ENCODE measurements at places on chromosomes 11 and 22. TPM values are rescaled to one million over a fixed set of nuclear protein-coding genes. Genes with fewer than 3 reads are reported as not detected.

Gene MPZL2
- total RNA-seq: 15.9 TPM

Gene CRYBB1
- total RNA-seq: not detected

Gene RTN4RL2
- total RNA-seq: 0.54 TPM

Gene BDNF
- total RNA-seq: not detected

Gene HSPB2
- total RNA-seq: not detected

Gene CLMP
- total RNA-seq: not detected

Gene MMP3
- total RNA-seq: not detected

Gene SLC25A1
- total RNA-seq: 31.7 TPM

Gene KLHL35
- 2.5 TPM for total RNA-seq

Gene DBX1
- not detected for total RNA-seq

Gene HPS4
- total RNA-seq: 43.8 TPM

GRCh38 chr22:24183321-24184031 is 2.2 kb downstream of the SUSD2 start:
- no peaks in the 10 kb centered on the region for H3K4me1 ChIP-seq
- no peaks in the 10 kb centered on the region for H3K36me3 ChIP-seq
- no peak overlapping the region for H3K27ac ChIP-seq
- no peaks in the 10 kb centered on the region for H3K27me3 ChIP-seq

GRCh38 chr22:26977741-26978376 is 320.5 kb downstream of the MIAT start:
- H3K27ac ChIP-seq: no peak overlapping the region
- no peak for DNase-seq
- H3K36me3 ChIP-seq: no peaks in the 10 kb centered on the region
- peaks cover 2% of the 10 kb centered on the region for H3K27me3 ChIP-seq
- no peaks in the 10 kb centered on the region for H3K4me1 ChIP-seq
- H3K4me3 ChIP-seq: no peak overlapping the region

GRCh38 chr22:33874206-33874605 is 46.1 kb downstream of the LARGE1 start:
- no peak overlapping the region for H3K4me3 ChIP-seq
- H3K27ac ChIP-seq: no peak overlapping the region
- no peaks in the 10 kb centered on the region for H3K27me3 ChIP-seq
- DNase-seq: no peak
- no peaks in the 10 kb centered on the region for H3K4me1 ChIP-seq

DNA sequence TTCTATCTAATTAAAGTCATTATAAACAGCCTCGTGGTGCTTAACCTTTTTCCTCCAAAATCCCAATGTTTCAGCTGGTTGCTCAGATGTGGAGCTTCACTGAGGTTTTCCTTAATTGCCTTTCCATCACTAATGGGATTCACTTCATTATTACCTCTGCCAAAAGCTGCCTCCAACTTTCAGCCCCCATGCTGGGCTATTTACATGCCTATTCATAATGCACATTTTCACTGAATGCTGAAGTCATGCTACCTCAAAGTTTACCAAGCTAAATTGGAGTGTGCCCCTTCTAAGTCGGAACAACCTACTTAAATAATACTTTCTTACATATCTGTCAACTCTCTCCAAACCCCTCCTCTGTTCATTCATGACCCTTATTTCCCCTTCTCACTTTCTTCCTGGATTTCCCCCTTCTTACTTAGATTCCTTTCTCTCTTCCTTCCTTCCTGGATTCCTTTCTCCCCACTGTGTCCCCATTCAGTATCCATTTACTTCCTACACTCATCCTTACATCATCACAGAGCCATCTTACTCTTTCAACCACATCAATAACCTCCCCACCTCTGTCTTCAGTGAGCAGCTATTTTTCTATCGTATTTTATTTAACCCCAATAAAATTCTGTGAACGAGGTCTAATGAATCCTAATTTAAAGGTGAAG is 887.3 kb upstream of the TENM4 start:
- H3K4me1 ChIP-seq: no peaks in the 10 kb centered on the region
- no peak for DNase-seq
- no peak overlapping the region for H3K27ac ChIP-seq
- H3K27me3 ChIP-seq: no peaks in the 10 kb centered on the region
- H3K4me3 ChIP-seq: no peak overlapping the region

DNA sequence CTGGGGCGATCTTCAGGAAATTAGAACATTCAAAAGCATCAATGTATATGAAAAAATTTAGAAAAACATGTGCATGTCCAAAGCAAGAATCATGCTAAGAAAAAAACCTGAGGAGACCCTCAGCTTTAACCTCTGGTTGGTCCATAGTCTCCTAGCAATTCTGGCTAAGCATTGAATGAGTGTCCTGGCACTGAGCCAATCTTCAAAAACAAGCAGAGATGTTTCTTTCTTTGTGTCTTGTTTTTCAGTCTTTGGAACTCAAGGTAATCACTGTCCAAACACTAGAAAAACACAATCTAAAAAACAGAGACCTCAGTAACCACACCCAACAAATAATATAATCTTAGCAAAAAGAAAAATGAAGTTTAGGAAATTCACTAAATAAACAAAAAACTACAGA is 205.4 kb upstream of the CARD18 start:
- no peaks in the 10 kb centered on the region for H3K4me1 ChIP-seq
- H3K4me3 ChIP-seq: no peak overlapping the region
- no peaks in the 10 kb centered on the region for H3K36me3 ChIP-seq

DNA sequence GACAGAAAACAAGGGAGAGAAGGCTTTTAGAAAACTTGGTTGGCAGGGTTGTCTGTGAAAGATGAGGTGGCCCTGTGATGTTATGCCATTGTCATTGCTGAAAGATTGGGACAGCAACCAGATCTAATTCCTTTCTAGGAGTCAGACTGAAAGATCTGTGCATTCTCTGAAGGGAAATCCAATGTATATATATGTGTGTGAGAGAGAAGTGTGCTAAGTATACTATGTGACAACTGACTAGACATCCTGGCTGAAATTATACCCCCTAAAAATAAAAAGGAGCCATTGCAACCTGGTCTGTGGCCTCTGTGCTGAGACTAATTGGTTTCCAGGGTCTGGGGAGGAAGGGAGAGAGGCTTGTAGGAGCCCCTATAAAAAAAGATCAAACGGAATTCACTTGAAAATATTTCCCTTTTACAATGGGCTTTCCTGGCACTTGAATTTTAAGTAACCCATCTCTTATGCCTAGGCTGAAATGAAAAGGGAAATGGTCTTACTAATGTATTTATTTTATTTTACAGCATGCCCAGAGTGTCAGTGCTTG is 1.2 kb upstream of the MPPED2 start:
- no peaks in the 10 kb centered on the region for H3K36me3 ChIP-seq
- peak overlapping the region; percentile 71 for H3K4me3 ChIP-seq
- no peak overlapping the region for H3K27ac ChIP-seq
- DNase-seq: no peak

DNA sequence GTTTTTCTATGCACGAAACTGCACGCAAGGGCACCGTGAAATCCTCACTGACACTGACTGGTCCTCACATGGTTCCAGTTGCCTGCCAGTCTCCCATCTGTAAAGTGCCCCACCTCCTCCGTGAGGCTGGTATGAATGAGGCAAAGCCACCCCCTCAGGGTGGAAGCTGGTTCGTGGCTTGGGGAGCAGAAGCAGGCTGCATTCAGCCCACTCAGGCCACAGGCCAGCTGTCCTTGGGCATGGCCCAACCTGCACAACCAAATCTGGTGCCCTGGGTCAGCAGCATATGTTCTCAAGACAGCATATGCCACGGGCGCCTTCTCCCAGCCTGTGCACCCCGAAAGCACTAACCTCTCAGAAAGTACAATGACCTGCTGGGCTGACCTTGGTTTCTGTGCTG is 29.3 kb downstream of the SERPINH1 start:
- H3K36me3 ChIP-seq: no peaks in the 10 kb centered on the region
- H3K4me3 ChIP-seq: no peak overlapping the region
- H3K27ac ChIP-seq: no peak overlapping the region
- peaks cover 7% of the 10 kb centered on the region for H3K4me1 ChIP-seq

DNA sequence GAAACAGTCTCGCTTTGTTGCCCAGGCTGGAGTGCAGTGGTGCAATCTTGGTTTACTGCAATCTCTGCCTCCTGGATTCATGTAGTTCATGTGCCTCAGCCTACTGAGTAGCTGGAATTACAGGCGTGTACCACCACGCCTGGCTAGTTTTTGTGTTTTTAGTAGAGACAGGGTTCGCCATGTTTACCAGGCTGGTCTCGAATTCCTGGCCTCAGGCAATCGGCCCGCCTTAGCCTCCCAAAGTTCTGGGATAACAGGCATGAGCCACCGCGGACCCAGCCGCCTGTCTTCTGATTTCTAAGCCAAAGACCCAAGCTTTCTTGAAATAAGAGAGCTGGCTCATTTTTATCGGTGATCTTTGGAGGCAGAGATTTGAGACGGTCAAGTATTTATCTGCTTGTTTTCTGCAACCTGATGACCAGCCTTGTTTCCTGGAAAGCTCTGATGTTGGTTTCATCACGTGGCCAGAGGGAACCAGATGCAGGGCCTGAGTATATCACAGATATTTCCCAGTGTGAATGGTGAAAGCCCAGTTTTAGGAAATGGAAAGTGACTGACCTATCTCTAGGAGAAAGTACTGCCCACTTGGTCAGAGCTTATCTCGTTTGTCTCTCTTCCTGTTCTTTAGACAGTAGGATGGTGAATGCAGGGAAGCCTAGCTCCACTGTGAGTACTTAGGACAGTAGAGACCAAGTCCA is 5.7 kb upstream of the SIDT2 start:
- no peaks in the 10 kb centered on the region for H3K27me3 ChIP-seq
- peaks cover 11% of the 10 kb centered on the region for H3K36me3 ChIP-seq
- DNase-seq: no peak
- no peak overlapping the region for H3K4me3 ChIP-seq
- peaks cover 9% of the 10 kb centered on the region for H3K4me1 ChIP-seq

DNA sequence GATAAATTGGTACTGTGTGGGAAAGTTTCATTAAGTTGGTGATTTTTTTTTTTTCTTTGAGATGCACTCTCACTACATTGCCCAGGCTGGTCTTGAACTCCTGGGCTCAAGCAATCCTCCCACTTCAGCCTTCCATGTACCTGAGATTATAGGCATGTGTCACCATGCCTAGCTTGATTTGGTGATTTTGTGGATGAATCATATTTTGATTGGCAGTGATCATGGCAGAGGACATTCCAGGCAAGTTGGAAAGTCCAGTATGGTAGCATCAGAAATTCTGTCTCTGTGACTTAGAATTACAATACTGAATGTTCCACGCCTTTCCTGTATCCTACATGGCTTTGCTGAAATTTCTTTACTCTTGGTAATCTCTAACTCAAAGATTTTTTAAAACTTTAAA is 49.4 kb downstream of the HORMAD2 start:
- H3K36me3 ChIP-seq: peaks cover 5% of the 10 kb centered on the region
- no peak for DNase-seq
- no peak overlapping the region for H3K4me3 ChIP-seq
- no peak overlapping the region for H3K27ac ChIP-seq
- H3K4me1 ChIP-seq: peaks cover 27% of the 10 kb centered on the region
- no peaks in the 10 kb centered on the region for H3K27me3 ChIP-seq

GRCh38 chr11:27139742-27140367 is 99.2 kb downstream of the BBOX1 start:
- no peak for DNase-seq
- H3K36me3 ChIP-seq: no peaks in the 10 kb centered on the region
- H3K4me3 ChIP-seq: no peak overlapping the region

DNA sequence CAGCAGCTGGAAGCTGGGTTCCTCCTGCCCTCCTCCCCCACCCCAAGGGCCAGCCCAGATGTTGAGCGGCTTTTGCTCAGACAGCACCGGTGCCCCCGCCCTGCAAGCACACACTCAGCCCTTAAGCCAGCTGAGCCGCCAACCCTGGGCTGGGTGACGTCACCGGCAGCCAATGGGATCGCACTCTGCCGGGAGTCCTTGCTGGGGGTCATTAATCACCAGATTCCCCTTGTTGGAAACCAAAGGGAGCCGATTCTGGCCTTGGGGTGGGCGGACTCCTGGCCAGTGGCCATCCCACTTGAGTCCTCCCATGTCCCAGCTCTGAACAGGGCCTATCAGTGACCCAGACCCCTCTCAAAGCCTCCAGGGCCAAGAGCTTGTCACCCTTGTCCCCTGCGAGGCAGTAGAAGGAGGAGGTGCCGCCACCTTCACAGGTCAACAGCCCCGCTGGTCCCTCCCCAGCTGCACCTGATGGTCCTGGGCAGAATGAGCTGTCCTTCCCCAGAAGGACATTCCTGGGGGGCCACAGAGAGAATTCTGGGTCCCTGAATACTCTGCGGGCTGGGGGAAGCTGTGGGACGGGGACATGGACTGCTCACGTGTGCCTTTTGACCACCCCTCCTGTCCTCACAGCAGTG is 7.4 kb downstream of the DUSP8 start:
- no peak overlapping the region for H3K4me3 ChIP-seq
- H3K4me1 ChIP-seq: no peaks in the 10 kb centered on the region
- H3K27me3 ChIP-seq: peaks cover 5% of the 10 kb centered on the region
- no peaks in the 10 kb centered on the region for H3K36me3 ChIP-seq

- no peak overlapping the region for H3K4me3 ChIP-seq
- H3K4me1 ChIP-seq: no peaks in the 10 kb centered on the region
- no peaks in the 10 kb centered on the region for H3K36me3 ChIP-seq
These were observed 598.0 kb downstream of the BRD1 start for GRCh38 chr22:49229483-49230193.

GRCh38 chr11:2996976-2997375 is 4.8 kb upstream of the NAP1L4 start:
- no peaks in the 10 kb centered on the region for H3K27me3 ChIP-seq
- no peaks in the 10 kb centered on the region for H3K4me1 ChIP-seq
- H3K36me3 ChIP-seq: peaks cover 18% of the 10 kb centered on the region
- no peak for DNase-seq

- H3K36me3 ChIP-seq: no peaks in the 10 kb centered on the region
- H3K27me3 ChIP-seq: no peaks in the 10 kb centered on the region
- DNase-seq: no peak
- H3K27ac ChIP-seq: no peak overlapping the region
These were observed 280.6 kb upstream of the ANO5 start for GRCh38 chr11:21912285-21912684.

DNA sequence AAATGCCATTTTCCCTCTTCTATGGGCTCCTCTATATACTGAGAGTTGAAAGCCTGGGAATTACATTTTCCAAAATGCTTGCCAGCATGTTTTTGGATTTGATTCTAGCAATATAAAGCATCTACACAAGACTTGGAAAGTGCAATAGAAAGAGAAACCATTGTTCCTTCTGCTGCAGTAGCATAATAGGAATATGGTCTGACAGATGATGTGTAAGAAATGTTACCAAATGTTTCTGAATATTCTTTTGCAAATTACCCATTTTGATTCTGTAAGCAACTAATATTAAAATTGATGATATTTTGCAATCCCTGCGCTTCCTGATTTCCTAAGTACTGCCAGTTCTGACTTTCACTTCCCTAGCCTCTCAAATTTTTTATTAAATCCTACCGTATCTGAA is 61.6 kb downstream of the CASP12 start:
- H3K27ac ChIP-seq: no peak overlapping the region
- no peak overlapping the region for H3K4me3 ChIP-seq
- DNase-seq: no peak
- no peaks in the 10 kb centered on the region for H3K4me1 ChIP-seq
- H3K27me3 ChIP-seq: peaks cover 9% of the 10 kb centered on the region
- H3K36me3 ChIP-seq: no peaks in the 10 kb centered on the region

DNA sequence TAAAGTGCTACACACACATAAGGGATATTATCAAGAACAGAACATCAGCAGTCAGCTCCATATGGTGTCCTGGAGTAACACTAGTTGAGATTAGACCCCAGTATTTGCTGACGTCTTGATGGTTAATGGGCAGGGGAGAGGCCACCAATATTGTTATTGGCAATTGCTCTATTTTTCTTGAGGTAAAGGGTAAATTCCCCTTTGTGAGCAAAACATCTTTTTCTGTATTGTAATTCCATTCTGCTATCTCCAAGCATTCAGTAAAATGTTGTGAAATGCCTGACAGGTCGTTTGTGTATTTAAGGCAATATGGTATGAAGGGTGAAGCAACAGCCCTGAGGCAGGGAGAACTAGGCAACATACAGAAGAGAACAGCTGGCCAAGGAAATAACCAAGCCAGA is 21.9 kb downstream of the PC start:
- H3K4me1 ChIP-seq: no peaks in the 10 kb centered on the region
- H3K36me3 ChIP-seq: no peaks in the 10 kb centered on the region
- H3K27ac ChIP-seq: no peak overlapping the region

Measured in activated T-helper 1 cell treated with anti-CD3 and anti-CD28 coated beads, Interleukin-12 subunit alpha, Interleukin-12 subunit beta, Interleukin-2, Interleukin-4 antibody, amounts not matched to agents 30 ng/mL and 10 ng/mL and 1 ng/mL, durations not matched to agents 14 hours and 24 hours and 36 hours (primary cell).